ENCODE measurements at places on chromosomes 2 and 18.

GRCh38 chr2:66697366-66697765 lies 262.4 kb downstream of the MEIS1 start:
- no peak for DNase-seq

DNA sequence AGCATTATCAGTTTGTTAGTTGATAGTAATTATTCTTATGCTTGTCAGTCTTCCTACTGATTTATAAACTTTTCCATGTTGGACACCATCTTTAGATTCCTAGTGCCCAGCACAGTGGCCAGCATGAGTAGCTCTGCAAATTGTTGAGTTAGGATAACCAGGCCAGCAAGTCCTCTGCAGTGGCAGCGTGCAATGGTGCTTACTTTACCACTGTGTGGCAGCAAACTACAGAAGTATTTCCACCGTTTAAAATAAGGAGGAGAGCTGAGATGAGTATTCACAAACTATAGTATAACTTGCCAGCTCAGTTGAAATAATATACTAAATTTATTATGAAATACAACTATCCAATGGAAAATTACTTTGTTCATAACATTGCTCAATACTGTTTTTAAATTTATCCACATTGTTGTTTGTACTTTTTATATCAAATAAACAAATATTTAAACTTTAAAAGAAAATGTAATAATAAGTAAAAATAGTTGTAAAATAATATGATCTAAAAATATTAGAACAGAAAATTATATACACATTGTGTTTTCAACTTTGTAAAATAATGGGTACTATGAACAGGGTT lies 9.3 kb upstream of the THADA start:
- DNase-seq = peak; percentile 81

- DNase-seq = no peak
Observed at GRCh38 chr2:150595803-150596470, 108.5 kb upstream of the RND3 start.

DNA sequence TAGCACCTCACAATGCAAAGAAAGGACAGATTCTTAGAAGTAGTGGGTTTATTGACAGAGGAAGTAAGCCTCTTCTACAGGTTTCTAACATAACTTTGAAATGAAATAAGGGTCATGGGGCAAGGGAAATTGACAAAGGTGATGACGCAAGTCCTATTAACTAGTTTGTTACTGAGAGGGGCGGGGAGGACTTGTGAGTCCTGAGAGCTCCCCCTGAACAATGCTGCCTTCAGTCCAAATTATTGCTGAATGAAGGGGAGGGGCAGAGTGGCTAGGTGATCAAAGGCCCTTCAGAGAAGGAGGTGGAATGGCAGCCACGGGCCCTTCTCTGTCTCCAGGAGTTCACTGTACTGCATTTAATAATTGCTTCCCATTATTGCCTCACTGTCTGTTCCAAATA lies 390.0 kb downstream of the MEIS1 start:
- DNase-seq = no peak

DNA sequence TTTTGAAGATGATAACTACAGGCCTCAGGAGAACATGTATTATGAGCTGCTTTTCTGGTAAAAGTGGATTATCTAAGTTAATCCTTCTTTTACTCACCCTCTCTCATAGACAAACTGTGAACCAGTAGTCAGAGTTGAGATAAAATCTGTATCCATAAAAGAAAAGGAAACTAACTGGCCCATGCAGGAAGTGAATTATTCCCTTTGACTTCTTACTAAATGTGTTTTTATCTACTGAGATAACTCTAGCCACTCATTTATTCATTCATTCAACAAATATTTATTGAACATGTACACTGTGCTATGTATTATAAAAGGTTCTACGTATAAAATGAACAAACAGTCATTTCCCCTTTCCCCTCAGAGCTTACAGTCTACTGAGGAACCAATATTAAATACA lies 10.0 kb downstream of the WDR35 start:
- DNase-seq = no peak

GRCh38 chr18:64118406-64118805 lies 30.5 kb downstream of the LINC00305 start:
- no peak for DNase-seq

GRCh38 chr2:240571314-240571973 lies 3.2 kb downstream of the RNPEPL1 start:
- DNase-seq = no peak

DNA sequence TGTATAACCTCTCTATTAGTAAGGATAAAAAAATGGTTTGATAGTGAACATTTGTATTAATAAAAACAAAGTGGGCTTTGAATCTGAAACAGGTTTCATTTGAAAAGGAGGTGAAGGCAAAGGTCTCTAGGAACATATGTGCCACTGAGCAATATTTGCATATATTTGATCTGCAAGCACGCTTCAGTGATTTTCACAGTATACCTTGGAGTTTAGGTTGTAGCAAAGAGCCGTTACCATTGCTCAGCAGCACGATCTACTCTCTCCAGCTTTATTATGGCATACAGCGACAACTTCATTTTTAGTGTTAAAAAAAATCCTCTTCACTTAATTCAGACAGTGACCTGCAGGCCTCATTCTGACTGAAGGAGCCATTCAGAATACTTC lies 75.8 kb upstream of the ZEB2 start:
- DNase-seq = no peak

- DNase-seq = peak; percentile 70
Observed at GRCh38 chr2:177679611-177680605, 287.3 kb downstream of the AGPS start.

DNA sequence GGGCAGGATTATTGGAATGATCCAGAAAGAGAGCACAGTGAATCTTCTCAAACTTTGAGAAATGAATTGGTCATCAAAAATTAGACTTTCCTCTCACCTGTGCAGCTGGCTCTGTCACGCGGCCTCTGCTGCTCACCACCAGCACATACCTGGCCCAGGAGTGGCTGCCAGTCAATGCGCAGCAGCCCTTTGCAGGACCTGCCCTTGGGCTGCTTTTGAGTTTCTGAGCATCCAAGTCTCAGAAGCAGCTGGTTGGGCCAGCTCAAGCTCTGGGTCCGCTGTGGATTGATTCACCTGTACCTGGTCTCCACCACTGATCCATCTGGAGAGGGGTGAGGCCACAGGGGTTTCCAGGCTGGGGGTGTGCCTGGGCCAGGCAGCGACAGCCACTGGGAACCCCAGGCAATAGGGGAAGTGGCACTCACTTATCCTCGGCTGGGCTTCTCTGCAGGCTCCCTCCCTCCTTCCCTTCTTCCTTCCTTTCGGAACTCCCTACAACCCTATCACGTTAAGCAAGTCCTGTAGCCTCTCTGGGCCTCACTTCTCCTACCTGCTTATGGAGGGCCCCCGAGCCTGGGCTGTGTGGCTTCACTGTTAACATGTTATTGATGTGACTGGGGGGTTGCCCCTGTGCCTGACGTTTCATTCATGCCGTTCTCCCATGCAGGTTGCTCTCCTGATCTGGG lies 48.1 kb downstream of the SH3BP4 start:
- DNase-seq = no peak

DNA sequence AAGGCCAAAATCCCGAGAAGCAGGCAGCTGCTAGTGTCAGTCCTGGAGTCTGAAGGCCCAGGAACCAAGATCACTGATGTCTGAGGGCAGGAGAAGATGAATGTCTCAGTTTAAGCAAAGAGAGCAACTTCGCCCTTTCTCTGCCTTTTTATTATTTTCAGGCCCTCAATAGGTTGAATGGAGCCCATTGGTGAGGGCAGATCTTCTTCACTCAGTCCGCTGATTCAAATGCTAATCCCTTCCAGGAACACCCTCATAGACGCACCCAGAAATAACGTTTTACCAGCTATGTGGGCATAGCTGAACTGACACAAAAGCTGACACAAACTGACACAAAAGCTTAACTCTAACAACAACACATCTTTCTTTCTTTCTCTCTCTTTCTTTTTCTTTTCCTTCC lies 78.0 kb upstream of the KCNJ3 start:
- DNase-seq = no peak

DNA sequence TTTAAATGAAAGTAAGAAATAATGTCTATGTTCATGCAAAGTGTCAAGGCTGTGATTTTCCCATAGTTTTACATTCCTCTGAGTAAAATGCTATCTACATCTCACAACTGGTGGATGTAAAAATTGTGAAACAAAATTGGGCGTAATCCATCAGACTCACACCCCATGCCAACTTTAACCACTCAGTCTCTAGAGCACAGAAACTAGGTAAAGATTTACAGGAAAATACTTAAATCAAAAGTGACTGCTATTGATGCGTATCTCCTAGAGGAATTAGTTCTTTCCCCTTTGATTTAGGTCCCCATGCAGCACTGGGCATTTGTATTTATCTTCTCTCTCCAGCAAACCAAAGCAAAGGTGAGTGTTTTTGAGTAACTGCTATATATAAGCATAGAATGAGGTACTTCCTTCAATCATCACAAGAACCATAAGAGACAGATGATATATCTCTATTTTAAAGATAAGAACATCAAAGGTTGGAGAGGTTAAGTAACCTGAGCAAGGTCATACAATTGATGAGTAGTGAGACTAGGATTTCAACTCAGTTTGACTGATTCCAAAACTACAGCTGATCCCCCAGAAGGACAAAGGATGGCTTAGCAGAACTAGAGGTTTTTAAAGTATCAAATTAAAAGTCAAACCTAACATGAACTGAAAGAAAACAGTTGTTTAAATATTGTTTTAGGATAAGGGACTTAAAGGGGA lies 594.0 kb upstream of the ACVR2A start:
- no peak for DNase-seq

GRCh38 chr2:200476836-200477235 lies 33.0 kb downstream of the KCTD18 start:
- no peak for DNase-seq

GRCh38 chr2:20357638-20358389 lies 7.2 kb upstream of the PUM2 start:
- DNase-seq = no peak

- DNase-seq = no peak
Observed at GRCh38 chr2:33392366-33392765, 84.1 kb upstream of the RASGRP3 start.
